GM23248 (cell line): ENCODE measurements at places on chromosomes 7 and 10. TPM values are rescaled to one million over a fixed set of nuclear protein-coding genes. Genes with fewer than 3 reads are reported as not detected.

- no peak for DNase-seq
- H3K4me3 ChIP-seq: no peak overlapping the region
- H3K36me3 ChIP-seq: no peaks in the 10 kb centered on the region
Measured at GRCh38 chr7:20340839-20341238, 10.1 kb downstream of the ITGB8 start.

DNA sequence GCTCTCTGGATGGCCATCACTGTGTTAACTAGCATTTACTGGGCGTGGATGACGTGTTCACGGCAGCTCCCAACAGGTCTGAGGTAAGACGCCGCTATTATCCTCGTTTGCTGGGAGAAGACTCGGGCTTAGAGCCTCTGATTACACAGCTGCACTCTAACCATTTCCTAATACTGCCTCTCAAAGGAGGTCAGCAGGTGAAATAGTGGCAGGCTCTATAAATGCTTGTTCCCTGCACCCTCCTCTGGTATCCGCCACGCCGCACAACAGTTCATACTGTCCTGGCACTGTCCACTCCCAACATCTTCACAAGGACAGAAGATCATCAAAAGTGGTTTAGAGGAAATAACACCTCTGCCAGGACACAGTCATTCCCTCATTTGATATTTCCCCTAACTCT, 28.3 kb downstream of the HIPK2 start:
- H3K4me3 ChIP-seq: no peak overlapping the region
- no peak overlapping the region for H3K27ac ChIP-seq
- no peaks in the 10 kb centered on the region for H3K27me3 ChIP-seq
- no peaks in the 10 kb centered on the region for H3K36me3 ChIP-seq
- no peak for DNase-seq
- peaks cover under 1% of the 10 kb centered on the region; the same call in 1 of the 2 replicates for H3K4me1 ChIP-seq

The PCLO gene
- total RNA-seq: not detected in 2 replicates

The KLF14 gene
- total RNA-seq: 0.11 TPM in 1 of 2 replicates, not detected in the other

The PRPS1L1 gene
- not detected in 2 replicates for total RNA-seq

- DNase-seq: no peak
- peaks cover 5% of the 10 kb centered on the region; the same call in 1 of the 2 replicates for H3K4me1 ChIP-seq
- H3K4me3 ChIP-seq: no peak overlapping the region
- no peaks in the 10 kb centered on the region for H3K36me3 ChIP-seq
- H3K27ac ChIP-seq: no peak overlapping the region
Measured at GRCh38 chr10:28627102-28627501, 50.2 kb upstream of the BAMBI start.

- DNase-seq: no peak
- peaks cover 53% of the 10 kb centered on the region for H3K4me1 ChIP-seq
- no peak overlapping the region for H3K27ac ChIP-seq
- no peak overlapping the region for H3K4me3 ChIP-seq
Measured at GRCh38 chr10:79272353-79272752, 74.9 kb upstream of the PPIF start.

DNA sequence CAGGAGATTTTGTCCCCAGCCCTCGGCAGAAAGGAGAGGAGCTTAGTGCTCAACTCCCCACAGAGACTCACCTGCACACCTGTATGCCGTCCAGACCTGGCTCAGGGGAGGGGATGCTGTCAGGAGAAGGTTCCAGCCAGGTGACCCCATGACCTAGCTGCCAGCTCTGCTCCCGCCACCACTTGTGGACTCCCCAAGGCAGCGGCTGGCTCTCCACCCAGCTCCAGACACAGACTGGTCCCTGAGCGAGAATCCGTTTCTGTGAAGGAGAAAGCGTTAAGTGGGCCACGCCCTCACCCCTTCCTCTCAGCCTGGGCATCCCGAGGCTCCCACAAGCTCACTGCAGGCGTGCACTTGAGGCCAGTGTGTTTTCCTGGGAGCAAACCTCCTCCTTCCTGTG, 76.4 kb downstream of the RGS10 start:
- no peak overlapping the region for H3K27ac ChIP-seq
- peaks cover 21% of the 10 kb centered on the region for H3K27me3 ChIP-seq
- no peak for DNase-seq
- no peaks in the 10 kb centered on the region for H3K4me1 ChIP-seq
- no peaks in the 10 kb centered on the region for H3K36me3 ChIP-seq

- no peak overlapping the region for H3K4me3 ChIP-seq
- no peaks in the 10 kb centered on the region for H3K36me3 ChIP-seq
- no peak overlapping the region for H3K27ac ChIP-seq
- H3K27me3 ChIP-seq: no peaks in the 10 kb centered on the region
- no peaks in the 10 kb centered on the region for H3K4me1 ChIP-seq
- no peak for DNase-seq
Measured at GRCh38 chr10:45136256-45136655, 135.5 kb downstream of the ZNF22 start.

The AGR2 gene
- not detected in 2 replicates for total RNA-seq

The MKX gene
- total RNA-seq: 41.4 and 44.1 TPM in 2 replicates

The CPA1 gene
- not detected in 2 replicates for total RNA-seq

GRCh38 chr10:21334891-21335696, 190.4 kb downstream of the SKIDA1 start:
- no peaks in the 10 kb centered on the region for H3K27me3 ChIP-seq
- peak overlapping the region; percentile 79 for H3K27ac ChIP-seq
- no peak overlapping the region for H3K4me3 ChIP-seq
- DNase-seq: peak; percentile 95
- no peaks in the 10 kb centered on the region for H3K36me3 ChIP-seq

GRCh38 chr7:34747176-34747781, 89.3 kb downstream of the NPSR1 start:
- H3K4me3 ChIP-seq: no peak overlapping the region
- no peaks in the 10 kb centered on the region for H3K4me1 ChIP-seq
- no peak for DNase-seq

- no peaks in the 10 kb centered on the region for H3K36me3 ChIP-seq
- H3K27me3 ChIP-seq: no peaks in the 10 kb centered on the region
- no peak overlapping the region for H3K4me3 ChIP-seq
- DNase-seq: no peak
- H3K4me1 ChIP-seq: peaks cover 15% of the 10 kb centered on the region
Measured at GRCh38 chr10:27485986-27486385, 18.1 kb upstream of the RAB18 start.

DNA sequence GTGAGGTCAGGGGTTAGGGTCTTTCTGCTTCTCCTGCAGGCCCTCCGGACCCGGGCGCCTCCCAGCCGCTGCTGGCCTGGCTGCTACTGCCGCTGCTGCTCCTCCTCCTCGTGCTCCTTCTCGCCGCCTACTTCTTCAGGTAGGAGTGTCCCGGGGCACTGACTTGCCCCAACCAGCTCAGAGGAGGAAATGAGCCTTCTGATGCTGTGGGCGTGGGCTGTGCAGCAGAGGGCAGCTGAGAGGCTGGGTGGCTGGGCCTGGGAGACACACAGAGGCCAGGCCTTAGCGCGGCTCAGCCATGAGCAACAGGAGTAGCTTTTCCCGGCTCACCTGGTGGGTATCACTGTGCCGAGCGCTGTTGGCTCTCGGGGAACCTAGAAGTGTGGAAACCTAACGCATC, 78.9 kb downstream of the MKI67 start:
- H3K27me3 ChIP-seq: no peaks in the 10 kb centered on the region
- no peaks in the 10 kb centered on the region for H3K36me3 ChIP-seq
- peaks cover 15% of the 10 kb centered on the region for H3K4me1 ChIP-seq
- DNase-seq: no peak

- no peaks in the 10 kb centered on the region for H3K27me3 ChIP-seq
- DNase-seq: no peak
- H3K4me3 ChIP-seq: no peak overlapping the region
- H3K36me3 ChIP-seq: peaks cover 16% of the 10 kb centered on the region
- H3K4me1 ChIP-seq: peaks cover 52% of the 10 kb centered on the region
Measured at GRCh38 chr10:102264371-102264770, 19.0 kb downstream of the GBF1 start.

- H3K4me1 ChIP-seq: no peaks in the 10 kb centered on the region
Measured at GRCh38 chr10:21300551-21300950, 224.9 kb downstream of the SKIDA1 start.

GRCh38 chr10:132044803-132045202, 20.9 kb upstream of the JAKMIP3 start:
- DNase-seq: no peak
- H3K36me3 ChIP-seq: no peaks in the 10 kb centered on the region
- H3K4me1 ChIP-seq: no peaks in the 10 kb centered on the region
- H3K27me3 ChIP-seq: peaks cover 19% of the 10 kb centered on the region
- no peak overlapping the region for H3K4me3 ChIP-seq

- no peak overlapping the region for H3K4me3 ChIP-seq
- H3K4me1 ChIP-seq: peaks cover 33% of the 10 kb centered on the region
- peak; percentile 79 for DNase-seq
- peak overlapping the region; percentile 24; the same call in 1 of the 2 replicates for H3K27ac ChIP-seq
- H3K36me3 ChIP-seq: no peaks in the 10 kb centered on the region
Measured at GRCh38 chr10:123847686-123848432, 43.7 kb downstream of the CPXM2 start.
